Suprapubic skin (tissue), 4 donors: ENCODE measurements at places on chromosomes 1 and 21. TPM values are rescaled to one million over a fixed set of nuclear protein-coding genes. Genes with fewer than 3 reads are reported as not detected.
A peak's percentile ranks its signal among the peaks of the same experiment; 100 is the strongest.

- no peak for DNase-seq
Observed at GRCh38 chr1:43302721-43303470, 2.1 kb downstream of the TIE1 start.

DNA sequence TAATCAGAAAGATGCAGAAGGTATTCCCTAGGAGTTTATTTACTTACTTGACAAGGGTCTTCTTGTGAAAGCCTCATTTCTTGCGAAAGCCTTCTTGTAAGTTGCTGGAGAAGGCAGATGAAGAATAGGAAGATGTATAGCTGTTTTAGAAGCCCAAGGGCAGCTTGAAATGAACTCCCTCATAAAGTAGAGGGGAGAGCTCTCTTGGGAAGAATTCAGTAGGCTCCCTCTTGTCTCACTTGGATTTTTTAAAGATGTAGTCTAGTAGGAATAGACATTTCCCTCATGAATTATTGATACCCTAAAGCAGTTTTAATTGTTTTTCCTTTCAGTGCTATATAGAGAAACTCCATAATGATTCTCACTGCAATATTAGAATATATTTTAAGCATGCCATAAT is 639.2 kb upstream of the CXADR start:
- no peak for DNase-seq

GRCh38 chr1:65467536-65467935 is 47.1 kb downstream of the LEPR start:
- no peak for DNase-seq

DNA sequence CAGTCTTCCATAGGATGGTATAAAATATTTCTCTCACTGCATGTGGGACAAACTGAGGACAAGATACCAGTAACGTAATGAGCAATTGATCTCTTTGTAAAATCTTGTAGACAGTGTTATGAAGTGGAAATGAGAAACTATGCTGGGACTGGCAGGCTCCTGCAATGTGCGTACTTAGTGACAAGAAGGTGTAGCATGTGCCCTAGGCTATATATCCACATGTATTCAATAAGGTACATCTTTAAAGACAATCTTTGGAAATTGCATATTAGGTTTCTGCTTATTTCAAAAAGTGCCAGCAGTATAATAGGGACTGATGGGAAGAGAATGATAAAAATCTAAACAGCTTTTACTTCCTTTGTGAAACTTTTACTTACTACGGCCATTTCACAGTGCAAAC is 81.9 kb upstream of the GREM2 start:
- no peak for DNase-seq

DNA sequence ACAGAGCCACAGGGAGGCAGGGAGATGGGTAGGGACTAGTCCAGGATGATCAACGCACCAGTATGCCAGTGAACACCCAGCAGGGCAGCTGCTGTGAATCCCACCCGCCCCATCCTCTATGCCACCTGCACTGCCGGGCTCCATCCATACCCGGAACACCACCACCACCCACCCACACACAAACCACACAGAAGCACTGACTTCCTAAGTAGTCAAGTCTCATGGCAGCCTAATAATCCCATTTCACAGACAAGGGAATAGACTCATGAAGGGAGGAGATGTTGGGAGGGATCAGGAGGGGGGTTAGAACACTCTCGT is 6.3 kb downstream of the DRAXIN start:
- no peak for DNase-seq

DNA sequence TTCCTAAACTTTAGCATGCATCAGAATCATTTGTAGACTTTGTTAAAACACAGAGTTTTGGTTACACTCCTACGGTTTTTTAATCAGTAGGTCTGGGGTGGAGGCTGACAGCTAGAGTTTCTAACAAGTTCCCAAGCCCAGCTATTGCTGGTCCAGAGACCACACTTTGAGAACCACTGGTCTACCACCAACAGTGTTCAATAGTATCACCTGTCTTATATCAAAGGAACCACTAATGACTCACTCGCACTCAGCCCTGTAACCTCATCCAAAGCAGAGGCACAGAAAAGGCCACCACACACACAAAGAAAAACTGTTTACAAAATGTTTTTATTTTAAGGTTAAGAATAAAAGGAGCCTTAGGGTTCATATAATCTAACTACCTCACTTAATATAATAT is 68.7 kb downstream of the HIVEP3 start:
- no peak for DNase-seq

AMY1A gene
- not detected for total RNA-seq

GRCh38 chr1:63408331-63408730 is 40.9 kb downstream of the ALG6 start:
- no peak for DNase-seq

DNA sequence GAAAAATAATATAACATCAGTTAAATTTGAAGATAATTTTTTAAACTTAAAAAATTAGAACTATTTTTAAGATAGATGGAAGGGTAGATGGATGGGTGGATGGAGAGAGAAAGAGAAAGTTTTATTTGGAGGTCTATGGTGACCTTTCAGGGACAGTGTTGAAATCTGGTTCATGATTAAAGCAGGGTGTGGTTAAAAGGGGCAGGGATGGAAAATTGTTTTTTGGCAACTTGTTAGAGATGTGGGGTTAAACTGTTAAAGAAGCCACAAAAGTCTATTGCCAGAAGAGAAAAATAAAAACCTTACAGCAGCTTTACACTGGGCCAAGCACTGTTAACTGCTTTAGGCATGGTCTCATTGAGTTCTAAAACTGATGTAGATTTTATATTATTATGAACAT is 134.9 kb upstream of the GORAB start:
- DNase-seq, result no peak

- DNase-seq, result no peak
Observed at GRCh38 chr1:156524481-156524869, 23.9 kb upstream of the MEF2D start.

DNA sequence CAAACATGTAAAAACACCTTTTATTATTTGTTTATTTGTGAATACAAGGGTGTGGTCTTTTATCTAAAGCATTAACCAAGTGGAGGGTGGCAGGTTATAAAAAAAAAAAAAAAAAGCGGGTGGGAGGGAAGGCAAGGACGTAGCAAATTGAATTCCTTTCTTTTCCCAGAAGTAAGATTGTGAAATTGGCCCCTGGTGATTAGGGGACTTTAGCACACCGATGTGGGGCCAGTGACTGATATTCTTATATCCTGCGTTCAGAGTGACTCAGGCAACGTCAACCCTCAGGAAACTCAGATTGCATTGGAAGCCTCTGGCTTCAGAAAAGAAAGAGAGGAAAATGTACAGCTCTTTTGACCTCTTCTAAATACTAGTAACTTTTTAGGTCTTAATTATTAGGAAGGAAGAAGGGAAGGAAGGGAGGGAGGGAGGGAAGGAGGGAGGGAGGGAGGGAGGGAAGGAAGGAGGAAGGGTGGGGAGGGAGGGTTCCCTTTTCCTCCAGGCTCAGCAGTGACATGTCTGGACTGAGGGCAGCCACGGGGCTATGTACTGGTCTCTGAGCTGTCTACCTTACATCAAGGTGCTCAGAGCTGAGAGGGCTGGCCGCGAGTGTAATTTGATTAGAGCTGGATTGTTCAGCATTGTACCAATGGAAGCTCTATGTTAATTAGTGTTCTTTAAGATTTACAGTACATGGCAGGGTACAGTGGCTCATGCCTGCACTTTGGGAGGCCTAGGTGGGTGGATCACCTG is 30.2 kb downstream of the EVA1C start:
- DNase-seq, result no peak

DNA sequence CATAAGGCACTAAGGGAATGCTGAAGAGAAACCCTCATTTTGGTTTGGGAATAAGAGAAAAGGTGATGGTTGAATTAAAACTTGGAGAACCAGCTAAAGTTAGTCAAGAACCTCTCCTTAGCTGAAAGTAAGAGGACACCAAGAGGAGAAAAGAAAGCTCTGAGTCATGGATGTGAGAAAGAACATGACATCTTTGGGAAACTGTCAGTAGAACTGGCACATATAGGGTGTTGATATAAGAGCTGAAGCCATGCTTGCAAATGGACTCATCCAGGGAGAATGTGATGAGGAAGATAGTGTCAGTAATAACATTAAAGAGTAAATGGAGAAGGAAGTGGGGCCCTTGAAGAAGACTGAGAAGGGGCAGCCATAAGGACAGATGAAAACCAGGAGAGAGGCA is 54.3 kb downstream of the LRRC8C start:
- DNase-seq, result no peak

- DNase-seq, result no peak
Observed at GRCh38 chr1:162009501-162010174, 14.0 kb downstream of the OLFML2B start.

GRCh38 chr1:30950053-30950452 is 41.5 kb upstream of the SDC3 start:
- no peak for DNase-seq

DNA sequence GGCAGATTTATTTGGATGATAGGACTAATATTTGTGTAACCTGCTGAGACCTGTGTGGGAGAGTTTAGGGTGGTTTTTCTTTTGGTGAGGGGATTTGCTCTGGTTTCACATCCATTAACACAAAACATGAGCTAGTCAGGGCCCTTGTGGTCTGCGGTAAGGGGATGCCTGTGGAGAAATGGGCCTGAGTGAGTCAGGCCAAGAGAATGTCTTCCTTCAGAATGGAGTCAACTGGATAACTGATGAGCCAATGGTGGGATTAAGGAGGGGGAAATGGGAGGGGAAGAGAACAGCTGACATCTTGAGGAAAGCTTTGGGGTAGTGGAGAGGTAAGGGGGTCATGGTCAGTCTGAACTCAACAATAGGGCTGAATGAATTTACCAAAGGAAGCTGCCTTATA is 13.9 kb downstream of the WNT2B start:
- no peak for DNase-seq

LCE1B gene
- total RNA-seq, result 178 TPM

GRCh38 chr1:13775916-13776315 is 75.9 kb downstream of the PRDM2 start:
- no peak for DNase-seq

DNA sequence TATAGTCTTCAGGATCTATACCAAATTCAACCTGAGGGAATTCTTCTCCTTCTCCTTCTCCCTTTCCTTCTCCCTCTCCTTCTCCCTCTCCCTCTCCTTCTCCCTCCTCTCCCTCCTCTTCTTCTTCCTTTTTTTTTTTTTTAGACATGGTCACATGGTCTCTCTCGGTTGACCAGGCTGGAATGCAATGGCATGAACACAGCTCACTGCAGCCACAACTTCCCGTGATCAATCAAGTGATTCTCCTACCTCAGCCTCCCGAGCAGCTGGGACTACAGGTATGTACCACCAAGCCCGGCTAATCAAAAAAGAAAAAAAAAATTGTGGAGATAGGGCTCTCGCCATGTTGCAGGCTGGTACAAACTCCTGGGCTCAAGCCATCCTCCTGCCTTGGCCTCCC is 51.5 kb downstream of the DNAI4 start:
- no peak for DNase-seq

UBL4B gene
- total RNA-seq, result 1.1 TPM

DNA sequence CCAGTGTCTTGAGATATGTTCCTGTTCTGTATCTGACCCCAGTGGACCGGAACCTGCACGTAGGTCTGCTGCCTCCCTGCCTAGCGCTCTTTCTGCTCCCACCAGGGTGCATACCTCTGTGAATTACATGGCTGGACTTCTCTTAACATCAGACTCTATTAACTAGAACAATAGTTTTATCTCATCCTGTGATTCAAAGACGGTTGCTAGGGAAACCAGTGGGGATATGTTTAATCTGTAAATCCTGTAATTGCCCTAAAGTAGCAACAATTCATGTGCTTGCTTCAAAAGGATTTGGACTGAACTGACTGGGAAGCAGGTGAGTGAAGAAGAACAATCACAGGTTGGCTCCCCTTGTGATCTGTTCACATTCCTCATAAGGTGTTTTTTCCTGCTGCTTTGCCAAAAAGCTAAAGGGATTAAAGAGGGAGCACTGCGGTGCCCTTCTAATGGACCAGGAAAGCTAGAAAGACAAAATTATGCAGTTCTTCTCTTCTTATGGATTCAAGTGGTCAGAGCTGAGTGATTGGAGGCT is 52.7 kb upstream of the DIRAS3 start:
- no peak for DNase-seq

GRCh38 chr1:155320661-155321617 is at the start of gene RUSC1:
Gene RUSC1 (plus strand): TSS chr1:155320894. CDS start chr1:155321774, 880 bp downstream.
- DNase-seq, result peak; percentile 89

DNA sequence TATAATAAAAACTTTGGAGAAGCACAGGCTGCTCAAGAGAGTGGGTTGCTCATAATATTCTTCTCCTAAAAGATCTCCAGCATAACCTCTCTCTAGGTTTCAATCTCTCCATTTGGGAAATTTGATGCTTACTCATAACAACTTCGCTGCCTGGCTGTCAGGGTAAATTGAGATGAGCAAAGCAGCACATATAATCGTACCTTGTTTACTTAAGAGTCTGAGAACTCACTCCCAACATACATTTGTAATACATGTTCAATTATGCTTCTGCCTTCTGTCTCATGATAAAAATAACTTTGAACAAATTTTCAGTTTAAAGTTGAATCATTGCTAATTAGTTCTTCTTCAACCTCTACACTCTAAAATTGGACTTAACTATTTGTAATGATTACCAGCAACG is 68.9 kb downstream of the DUSP10 start:
- no peak for DNase-seq

GRCh38 chr1:208302699-208303238 is 58.6 kb upstream of the PLXNA2 start:
- DNase-seq, result no peak

DNA sequence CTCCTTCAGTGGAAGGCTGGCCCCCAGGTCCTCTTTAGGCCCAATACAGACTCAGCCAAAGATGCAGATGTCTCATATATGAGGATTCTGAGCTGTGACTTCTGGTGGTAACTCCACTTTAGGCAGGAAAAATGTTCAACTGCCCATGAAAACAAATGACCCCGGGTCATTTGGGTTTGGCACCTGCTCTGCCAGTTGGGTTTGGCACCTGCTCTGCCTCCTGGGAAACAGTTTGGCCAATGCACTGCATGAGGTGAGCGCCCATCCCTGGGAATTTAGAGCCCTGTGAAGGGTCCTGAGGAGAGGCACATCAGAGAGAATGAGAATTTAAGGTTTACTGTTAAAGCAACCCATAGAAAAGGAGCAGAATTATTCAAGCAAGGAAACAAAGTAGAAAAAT is 45.3 kb downstream of the B3GALT5 start:
- no peak for DNase-seq

- DNase-seq, result no peak
Observed at GRCh38 chr1:221633841-221634409, 108.0 kb downstream of the DUSP10 start.

- no peak for DNase-seq
Observed at GRCh38 chr1:203182387-203182953, 4.0 kb downstream of the CHI3L1 start.

OR2T2 gene
- total RNA-seq, result not detected

S100A1 gene
- 33.2 TPM for total RNA-seq

TLR5 gene
- 14.5 TPM for total RNA-seq

DNA sequence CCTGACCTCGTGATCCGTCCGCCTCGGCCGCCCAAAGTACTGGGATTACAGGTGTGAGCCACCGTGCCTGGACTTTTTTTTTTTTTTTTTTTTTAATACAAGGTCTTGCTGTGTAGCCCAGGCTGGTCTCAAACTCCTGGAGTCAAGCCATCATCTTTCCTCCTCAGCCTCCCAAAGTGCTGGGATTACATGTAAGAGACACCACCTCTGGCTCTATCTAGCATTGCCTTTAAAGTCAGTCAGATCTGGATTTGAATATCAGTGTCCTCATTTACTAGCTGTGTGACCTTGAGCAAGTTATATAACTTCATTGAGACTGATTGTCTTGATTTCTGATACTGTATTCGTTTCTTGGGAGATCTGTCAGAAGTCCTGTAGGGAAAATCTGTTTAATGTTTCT is 6.6 kb downstream of the MAP3K21 start:
- no peak for DNase-seq
